Activated CD4-positive, CD25-positive, alpha-beta regulatory T cell treated with anti-CD3 and anti-CD28 coated beads, Interleukin-2, amount 50 U/mL, for 72 hours (primary cell): ENCODE measurements at places on chromosomes 7 and 10.

DNA sequence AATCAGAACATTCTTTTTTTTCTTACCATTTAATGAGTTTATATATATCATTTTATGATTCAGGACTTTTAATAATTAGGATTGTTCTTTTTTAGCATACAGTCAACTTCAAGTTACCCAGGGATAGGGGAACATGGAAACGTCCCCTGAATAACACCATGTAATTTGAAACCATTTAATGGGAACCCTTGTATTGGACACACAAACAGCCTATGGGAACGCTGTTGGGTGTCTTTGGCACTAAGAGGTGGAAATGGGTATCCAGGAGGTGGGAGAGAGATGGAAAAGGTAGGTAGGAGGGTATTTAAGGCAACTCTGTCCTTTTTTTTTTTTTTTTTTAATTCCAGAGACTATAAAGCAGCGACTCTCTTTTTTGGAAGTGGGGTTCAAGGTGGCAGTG, 2.6 kb downstream of the LUC7L2 start:
- DNase-seq, result no peak

DNA sequence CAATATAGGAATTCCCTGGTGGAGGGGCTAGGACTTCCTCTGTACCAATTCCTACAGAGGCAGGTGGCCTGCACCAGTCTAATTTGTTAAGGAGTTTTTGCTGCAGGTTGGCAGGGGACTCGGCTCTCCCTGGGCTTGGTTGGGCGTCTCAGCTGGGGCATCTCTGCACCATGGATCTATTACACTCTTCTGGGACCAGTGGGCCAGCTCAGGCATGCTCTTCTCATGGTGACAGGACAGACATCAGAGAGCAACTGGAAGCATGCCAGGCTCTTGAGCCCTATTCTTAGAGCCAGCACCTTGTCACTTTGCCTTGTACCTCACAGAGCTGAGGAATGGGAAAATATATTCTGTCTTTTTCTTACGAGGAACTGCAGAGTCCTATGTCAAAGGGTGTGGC, 74.6 kb downstream of the SH2D4B start:
- no peak for DNase-seq

DNA sequence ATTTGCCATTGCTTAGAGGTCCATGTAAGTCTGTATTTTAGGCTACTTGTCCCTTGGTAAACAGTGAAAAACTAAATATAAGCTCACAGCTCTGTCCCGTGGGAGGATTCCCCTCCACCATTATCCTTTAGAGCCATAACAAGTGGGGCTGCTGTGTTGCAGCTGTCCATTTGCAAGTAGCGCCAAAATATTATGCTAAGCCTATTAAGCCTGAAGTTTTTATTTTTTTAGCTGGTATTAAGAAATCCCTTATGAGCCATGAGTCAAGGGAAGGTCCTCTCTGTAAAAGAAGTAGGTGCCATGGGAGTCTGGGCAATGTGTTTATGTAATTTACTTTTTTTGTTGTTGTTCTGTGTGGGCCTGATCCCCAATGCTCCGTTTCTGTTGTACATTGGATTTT, 183.9 kb downstream of the THSD7A start:
- DNase-seq, result no peak

- no peak for DNase-seq
Measured at GRCh38 chr10:66326876-66327275, 599.0 kb upstream of the LRRTM3 start.

GRCh38 chr7:98399890-98400541, 874 bp downstream of the BAIAP2L1 start:
- no peak for DNase-seq
